Fibroblast of the aortic adventitia (primary cell): ENCODE measurements at places on chromosomes 3 and 15. TPM values are rescaled to one million over a fixed set of nuclear protein-coding genes. Genes with fewer than 3 reads are reported as not detected.

TMEM212 gene
- not detected in 2 replicates for total RNA-seq

- DNase-seq = peak; percentile 81
These were observed 57.2 kb downstream of the KIF9 start for GRCh38 chr3:47225310-47225906.

GRCh38 chr3:129974833-129975704 is 549 bp downstream of the TRH start:
- DNase-seq = no peak

DNA sequence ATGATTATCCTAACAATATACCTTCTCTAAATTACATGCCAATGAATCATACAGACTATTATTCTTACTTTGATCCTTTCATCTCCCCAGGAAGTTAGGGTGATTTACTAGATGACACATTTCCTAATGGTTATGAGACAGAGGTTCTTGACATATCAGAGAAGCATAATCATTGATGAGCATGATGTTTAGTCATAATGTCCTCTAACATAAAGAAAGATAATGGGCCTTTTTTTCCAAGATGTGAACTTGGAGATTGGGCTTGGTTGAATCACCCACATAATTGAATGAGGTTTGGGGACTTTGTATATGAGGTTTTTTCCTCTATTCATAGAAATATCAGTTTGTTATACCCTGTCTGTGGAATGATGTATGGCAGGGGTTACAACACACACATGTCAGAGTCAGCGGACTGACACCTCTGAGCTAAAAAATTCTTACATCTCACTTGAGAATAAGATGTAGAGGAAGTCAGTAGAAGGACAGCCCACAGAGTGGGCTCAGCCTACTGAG is 69.7 kb upstream of the DCBLD2 start:
- peak; percentile 73 for DNase-seq

DNA sequence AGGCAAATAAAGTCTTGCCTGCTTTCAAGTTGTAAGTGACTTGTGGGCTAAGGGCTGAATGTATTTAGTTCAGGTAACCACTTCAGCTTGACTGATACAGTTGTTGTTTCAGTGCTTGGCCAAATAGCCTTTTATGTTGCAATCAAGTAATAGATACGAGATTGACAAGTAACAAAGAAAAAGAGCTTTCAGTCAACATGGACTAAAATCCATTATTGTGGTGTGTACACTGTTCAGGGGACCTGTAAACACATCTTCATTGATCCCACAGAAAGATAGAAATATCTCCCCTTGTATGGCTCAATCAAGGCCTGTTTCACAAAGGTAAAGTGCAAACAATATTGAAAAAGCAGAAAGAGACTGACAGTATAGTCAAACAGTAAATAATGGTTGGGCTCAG is 224.8 kb upstream of the TMCO5A start:
- DNase-seq = no peak
